Ureter (tissue), 1 donor: ENCODE measurements at places on chromosomes 13 and 19. TPM values are rescaled to one million over a fixed set of nuclear protein-coding genes. Genes with fewer than 3 reads are reported as not detected.
A peak's percentile ranks its signal among the peaks of the same experiment; 100 is the strongest.

DNA sequence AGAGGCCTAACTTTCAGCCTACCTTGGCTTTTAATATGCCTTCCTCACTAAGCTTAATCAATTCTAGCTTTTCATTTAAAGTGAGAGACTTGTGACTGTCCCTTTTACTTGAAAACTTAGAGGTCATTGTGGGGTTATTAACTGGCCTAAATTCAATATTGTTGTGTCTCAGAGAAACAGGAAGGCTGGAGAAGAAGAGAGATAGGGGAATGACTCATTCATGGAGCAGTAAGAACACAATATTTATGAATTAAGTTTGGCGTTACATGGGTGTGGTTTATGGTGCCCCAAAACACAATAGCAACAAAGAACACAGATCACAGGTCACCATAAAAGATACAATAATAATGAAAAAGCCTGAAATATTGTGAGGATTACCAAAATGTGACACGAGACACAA lies 612.1 kb downstream of the TBC1D4 start:
- no peak for DNase-seq

Gene RPS5
- total RNA-seq: 1,165 TPM

GRCh38 chr19:51694318-51695085 lies 1.4 kb downstream of the SPACA6 start:
- peak; percentile 41 for DNase-seq

Gene CACNA1A
- 2.2 TPM for total RNA-seq

Gene PRR20C
- total RNA-seq: not detected

GRCh38 chr13:24663089-24663395 lies 17.2 kb upstream of the ATP12A start:
- no peak for DNase-seq

GRCh38 chr13:60755380-60756163 lies 358.6 kb downstream of the TDRD3 start:
- DNase-seq: no peak

Gene ZNF253
- 27.5 TPM for total RNA-seq

- no peak for DNase-seq
These were observed 611.4 kb downstream of the PCDH9 start for GRCh38 chr13:66618702-66619101.
